ENCODE measurements at places on chromosomes 12 and 14. TPM values are rescaled to one million over a fixed set of nuclear protein-coding genes. Genes with fewer than 3 reads are reported as not detected.

DNA sequence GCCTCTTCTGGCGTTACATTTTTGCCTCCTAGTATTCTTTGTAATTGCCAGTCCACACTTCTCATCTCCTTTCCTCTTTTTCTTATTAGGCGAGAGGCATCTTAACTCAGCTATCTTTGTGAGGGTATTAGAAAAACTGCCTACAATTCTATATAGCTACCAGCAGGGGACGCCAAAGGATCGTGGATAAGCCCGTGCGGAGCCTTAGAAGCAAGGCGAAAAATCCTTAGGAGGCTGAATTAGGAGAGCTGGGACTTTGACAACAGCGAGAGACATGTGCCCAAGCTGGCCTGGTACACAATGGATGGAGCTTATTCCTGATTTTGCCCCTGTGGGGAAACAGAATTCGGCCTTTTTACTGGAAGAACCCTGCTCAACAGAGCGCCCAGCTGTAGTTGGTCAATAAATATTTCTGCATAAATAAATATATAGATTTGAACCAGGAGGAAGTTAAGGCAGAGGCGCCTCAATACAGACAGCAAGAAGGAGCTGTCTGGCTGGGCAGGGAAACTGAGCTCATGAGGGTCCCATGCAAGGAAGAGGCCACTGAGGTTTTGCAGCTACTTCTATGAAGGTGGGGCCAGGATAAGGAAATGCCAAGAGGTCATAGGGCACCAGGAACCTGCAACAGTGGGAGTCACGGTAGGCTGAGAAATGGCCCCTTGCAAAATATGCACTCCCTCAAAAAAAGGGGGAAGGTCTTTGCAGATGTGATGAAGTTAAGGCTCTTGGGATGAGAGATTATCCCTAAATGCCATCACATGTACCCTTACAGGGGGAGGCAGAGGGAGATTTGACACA is 14.6 kb upstream of the RBM19 start:
- no peaks in the 10 kb centered on the region for H3K4me1 ChIP-seq
- DNase-seq = peak; percentile 50
- peaks cover 14% of the 10 kb centered on the region for H3K27me3 ChIP-seq
- H3K36me3 ChIP-seq = no peaks in the 10 kb centered on the region
- no peak overlapping the region for H3K27ac ChIP-seq
- H3K4me3 ChIP-seq = no peak overlapping the region

DNA sequence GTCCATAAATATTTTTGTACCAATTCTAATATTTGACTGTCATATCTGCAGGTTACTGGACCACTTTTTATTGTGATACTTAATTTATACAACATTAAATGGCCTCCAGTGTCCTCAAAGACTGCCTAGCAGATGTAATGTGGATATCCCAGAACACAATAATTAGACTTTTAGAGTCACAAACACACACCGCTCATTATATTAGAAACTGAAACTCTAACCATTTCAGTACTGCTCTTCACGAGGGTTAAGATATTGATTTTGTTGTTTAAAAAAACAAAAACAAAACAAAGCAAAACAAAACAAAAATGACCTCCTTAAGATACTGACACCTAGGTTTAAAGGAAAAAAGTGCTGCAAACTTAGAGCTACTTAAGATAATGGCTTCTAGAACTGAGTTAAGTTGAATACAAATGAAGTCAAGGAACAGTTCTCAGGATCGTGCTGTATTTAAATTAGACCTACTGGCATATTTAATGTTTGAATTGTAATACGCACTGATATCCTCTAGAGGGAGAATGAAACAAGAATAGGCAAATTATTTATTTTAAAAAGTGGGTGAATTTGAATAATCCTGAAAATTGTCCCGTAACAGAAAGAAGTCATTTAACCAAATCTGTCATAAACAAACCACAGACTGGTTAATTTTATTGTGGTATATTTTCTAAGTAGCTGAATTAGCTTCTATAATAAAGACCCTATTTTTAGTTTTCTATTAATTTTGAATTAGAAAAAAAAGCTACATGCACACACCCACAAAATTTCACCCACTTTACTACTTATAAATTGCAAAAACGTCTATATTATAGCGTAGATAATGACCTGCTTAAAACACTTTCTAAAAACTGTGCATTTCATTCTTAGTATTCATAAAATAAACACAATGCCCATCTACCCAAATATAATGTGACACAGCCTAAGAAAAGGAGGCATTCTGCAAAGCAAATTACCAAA is 395.2 kb upstream of the DCN start:
- no peaks in the 10 kb centered on the region for H3K27me3 ChIP-seq
- H3K27ac ChIP-seq = no peak overlapping the region
- no peaks in the 10 kb centered on the region for H3K36me3 ChIP-seq
- H3K4me1 ChIP-seq = peaks cover 15% of the 10 kb centered on the region
- no peak for DNase-seq
- H3K4me3 ChIP-seq = no peak overlapping the region

GRCh38 chr12:90250766-90251165 is 542.1 kb upstream of the ATP2B1 start:
- peaks cover 19% of the 10 kb centered on the region for H3K4me1 ChIP-seq
- H3K36me3 ChIP-seq = no peaks in the 10 kb centered on the region
- no peak overlapping the region for H3K27ac ChIP-seq
- no peak for DNase-seq

DNA sequence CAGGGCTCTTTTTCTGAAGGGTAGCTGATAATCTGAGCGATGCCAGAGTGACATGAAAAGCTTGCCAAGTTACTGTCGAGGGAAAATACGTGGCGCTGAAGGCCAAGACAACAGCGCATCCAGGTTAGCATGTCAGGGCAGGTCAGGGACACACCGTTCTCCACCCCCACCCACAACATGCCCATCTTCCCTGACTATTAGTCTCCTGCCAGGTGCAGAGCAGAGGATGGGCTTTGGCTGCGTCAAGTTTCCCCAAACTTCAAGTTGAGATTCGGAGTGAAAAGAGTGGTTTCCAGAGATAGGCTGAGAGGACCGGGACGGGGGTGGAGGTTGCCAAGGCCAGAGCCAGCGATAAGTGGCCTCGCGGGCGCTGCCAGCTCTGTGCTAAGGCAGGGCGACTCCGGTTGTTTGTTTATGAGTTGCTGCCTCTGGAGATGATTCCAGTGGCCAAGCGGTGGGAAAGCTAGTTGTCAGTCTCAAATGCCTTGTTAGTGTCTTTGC is 1.7 kb downstream of the TRHDE start:
- H3K36me3 ChIP-seq = no peaks in the 10 kb centered on the region
- DNase-seq = no peak
- peaks cover 57% of the 10 kb centered on the region for H3K27me3 ChIP-seq
- H3K4me1 ChIP-seq = peaks cover 39% of the 10 kb centered on the region

DNA sequence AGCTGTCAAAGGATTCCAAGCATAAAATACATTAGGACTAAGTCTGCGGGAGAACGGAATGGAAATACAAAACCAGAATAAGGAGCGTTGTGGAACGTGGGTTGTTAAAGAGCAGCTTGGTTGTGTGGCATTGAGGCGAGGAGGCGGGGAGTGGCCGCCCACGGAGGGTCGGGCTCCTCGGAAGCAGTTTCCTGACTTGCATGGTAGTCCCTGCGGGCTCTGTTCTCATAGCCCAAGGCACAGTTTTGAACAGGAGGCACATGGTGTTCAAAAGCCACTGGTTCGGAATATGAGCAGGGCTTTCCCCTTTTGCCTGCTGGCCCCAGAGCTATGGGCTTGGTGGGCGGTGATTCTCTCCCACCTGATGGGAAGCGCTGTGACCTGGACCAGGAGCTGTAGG is 12.2 kb downstream of the DDX51 start:
- H3K4me1 ChIP-seq = no peaks in the 10 kb centered on the region
- H3K27ac ChIP-seq = no peak overlapping the region
- DNase-seq = no peak
- H3K4me3 ChIP-seq = no peak overlapping the region
- H3K27me3 ChIP-seq = peaks cover 36% of the 10 kb centered on the region

DNA sequence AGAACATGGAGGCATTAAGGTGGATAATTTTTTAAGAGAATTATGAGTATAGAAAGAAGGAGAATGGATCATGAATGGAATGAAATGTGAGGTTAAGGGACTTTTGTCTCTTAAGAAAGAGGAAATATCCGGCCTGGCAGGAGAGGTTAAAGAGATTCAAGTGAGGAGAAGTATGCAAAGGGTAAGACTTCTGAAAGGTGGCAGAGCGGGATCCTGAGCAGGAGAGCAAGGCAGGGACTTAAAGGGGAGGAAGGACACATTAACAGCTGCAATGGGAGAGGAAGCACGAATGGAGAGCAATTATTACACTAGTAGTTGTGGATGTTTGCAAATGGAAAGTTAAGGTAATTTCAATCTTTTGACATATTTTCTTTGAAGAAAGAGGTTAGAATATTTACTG is 171.0 kb downstream of the KITLG start:
- peaks cover 18% of the 10 kb centered on the region for H3K4me1 ChIP-seq
- H3K27me3 ChIP-seq = no peaks in the 10 kb centered on the region
- no peak for DNase-seq
- H3K27ac ChIP-seq = peak overlapping the region; percentile 25

DNA sequence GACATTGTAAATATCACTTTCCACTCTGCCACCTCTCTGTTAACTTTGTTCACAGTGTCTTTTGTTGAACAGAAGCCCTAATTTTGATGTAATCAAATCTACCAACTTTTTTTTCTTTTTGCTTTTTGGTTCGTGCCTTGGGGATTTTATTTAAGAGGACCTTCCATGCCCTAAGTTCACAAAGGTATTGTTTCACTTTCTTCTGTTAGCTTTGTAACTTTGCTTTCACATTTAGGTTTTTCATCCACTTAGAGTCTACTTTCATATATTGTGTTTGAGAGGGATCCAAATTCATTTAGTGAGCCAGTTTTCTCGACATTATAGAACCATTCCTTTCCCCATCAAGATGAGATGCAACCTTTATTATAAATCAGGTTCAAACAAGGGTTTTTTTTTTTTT is 275.7 kb upstream of the CRY1 start:
- peaks cover 4% of the 10 kb centered on the region for H3K27me3 ChIP-seq
- peaks cover 43% of the 10 kb centered on the region for H3K4me1 ChIP-seq
- DNase-seq = no peak
- no peak overlapping the region for H3K27ac ChIP-seq

DNA sequence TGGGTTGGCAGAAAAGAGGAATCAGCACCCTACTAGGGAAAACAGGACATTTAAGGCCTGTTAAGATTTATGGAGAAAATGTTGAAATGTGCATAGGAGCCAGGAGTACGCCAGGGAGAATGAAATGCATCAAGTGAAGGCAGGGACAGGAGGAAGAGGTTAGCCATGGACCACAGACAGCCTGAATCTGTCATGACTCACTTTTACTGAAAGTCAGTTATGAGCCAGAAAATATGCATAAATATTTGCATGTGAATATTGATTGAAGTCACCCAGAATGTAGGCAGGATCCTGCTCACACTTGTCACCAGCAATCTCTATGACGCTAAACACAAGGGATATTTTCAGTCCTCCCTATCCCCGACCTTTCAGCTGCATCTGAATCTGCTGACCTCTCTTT is 25.1 kb upstream of the CDK17 start:
- no peaks in the 10 kb centered on the region for H3K36me3 ChIP-seq
- no peaks in the 10 kb centered on the region for H3K27me3 ChIP-seq
- peaks cover 6% of the 10 kb centered on the region for H3K4me1 ChIP-seq
- no peak for DNase-seq
- no peak overlapping the region for H3K27ac ChIP-seq

GRCh38 chr12:39935839-39936238 is 170.0 kb downstream of the SLC2A13 start:
- no peak overlapping the region for H3K27ac ChIP-seq
- H3K27me3 ChIP-seq = no peaks in the 10 kb centered on the region
- H3K4me3 ChIP-seq = no peak overlapping the region
- DNase-seq = no peak
- H3K36me3 ChIP-seq = no peaks in the 10 kb centered on the region
- no peaks in the 10 kb centered on the region for H3K4me1 ChIP-seq

- peak; percentile 8 for DNase-seq
- H3K4me3 ChIP-seq = no peak overlapping the region
- peaks cover 34% of the 10 kb centered on the region for H3K27me3 ChIP-seq
- H3K36me3 ChIP-seq = no peaks in the 10 kb centered on the region
Observed at GRCh38 chr14:104822821-104823615, 22.1 kb downstream of the ZBTB42 start.

DNA sequence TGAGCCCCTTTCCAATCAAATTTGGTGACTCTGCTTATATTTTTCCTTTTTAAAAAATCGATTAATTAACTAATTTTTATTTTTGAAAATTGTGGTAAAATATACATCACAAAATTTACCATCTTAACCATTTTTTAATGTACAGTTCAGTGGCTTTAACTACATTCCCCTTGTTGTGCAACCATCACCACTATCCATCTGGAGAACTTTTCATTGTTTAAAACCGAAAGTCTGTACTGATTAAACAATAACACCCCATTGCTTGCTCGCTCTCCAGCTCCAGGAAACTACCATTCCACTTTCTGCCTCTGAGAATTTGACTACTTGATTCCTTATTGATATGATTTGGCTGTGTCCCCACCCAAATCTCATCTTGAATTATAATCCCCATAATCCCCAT is 283.4 kb downstream of the C12orf75 start:
- no peak overlapping the region for H3K4me3 ChIP-seq
- DNase-seq = no peak
- H3K36me3 ChIP-seq = no peaks in the 10 kb centered on the region
- H3K27ac ChIP-seq = no peak overlapping the region

DNA sequence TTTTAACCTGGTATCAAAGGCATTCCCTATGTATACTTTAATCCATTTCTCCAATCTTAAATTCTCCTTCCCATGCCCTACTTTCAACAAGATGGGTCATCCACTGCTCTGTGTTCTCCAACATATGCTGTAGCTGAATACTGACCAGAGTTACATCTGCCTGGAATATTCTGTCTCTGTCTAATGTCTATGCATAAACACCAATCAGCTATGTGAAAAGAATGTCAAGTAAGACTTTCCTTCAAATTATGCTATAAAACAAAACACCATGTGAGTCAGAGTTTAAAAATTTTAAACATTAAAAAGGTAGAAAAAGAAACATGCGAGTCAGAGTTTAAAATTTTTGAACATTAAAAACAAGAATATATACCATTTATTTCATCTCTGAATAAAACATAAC is 19.3 kb downstream of the NT5DC3 start:
- DNase-seq = no peak
- H3K27ac ChIP-seq = no peak overlapping the region
- H3K4me1 ChIP-seq = 0 out of 2 replicates have a peak, but pooled peaks cover 3% of the 10 kb centered on the region

Gene MCRS1
- total RNA-seq = 105 TPM

Gene SLC4A8
- 16.9 TPM for total RNA-seq

Gene TIGAR
- total RNA-seq = 18.0 TPM

Gene STAC3
- 3.4 TPM for total RNA-seq

Gene SNRPF
- total RNA-seq = 70.7 TPM

All from WTC11 (cell line).